CD4-positive, alpha-beta T cell treated with Interleukin-12 subunit alpha and Interleukin-12 subunit beta, for 1 hour (primary cell): ENCODE measurements at places on chromosomes 13 and 19.

DNA sequence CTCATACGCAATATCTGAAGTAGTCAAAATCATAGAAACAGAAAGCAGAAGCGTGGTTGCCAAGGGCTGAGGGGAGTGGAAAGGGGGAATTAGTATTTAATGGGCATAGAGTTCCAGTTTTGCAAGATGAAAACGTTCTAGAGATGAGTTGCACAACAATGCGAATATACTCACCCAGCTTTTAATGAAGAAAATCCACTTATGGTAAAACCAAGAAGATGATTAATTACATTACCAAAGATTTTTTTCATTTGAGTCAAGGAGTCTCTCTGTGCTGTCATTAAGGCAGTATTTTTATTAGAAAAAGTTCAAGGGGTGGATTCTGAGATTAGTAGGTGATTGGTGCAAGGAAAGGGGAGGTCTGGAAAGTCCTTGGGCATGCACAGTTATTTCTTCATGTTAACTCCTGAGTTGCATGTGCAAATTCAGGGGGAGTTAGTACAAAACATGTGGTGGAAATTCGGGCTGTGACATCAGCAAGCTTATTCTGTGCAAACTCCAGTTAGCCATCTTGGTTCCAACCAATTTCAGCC lies 6.9 kb upstream of the CBY2 start:
- no peak for DNase-seq

DNA sequence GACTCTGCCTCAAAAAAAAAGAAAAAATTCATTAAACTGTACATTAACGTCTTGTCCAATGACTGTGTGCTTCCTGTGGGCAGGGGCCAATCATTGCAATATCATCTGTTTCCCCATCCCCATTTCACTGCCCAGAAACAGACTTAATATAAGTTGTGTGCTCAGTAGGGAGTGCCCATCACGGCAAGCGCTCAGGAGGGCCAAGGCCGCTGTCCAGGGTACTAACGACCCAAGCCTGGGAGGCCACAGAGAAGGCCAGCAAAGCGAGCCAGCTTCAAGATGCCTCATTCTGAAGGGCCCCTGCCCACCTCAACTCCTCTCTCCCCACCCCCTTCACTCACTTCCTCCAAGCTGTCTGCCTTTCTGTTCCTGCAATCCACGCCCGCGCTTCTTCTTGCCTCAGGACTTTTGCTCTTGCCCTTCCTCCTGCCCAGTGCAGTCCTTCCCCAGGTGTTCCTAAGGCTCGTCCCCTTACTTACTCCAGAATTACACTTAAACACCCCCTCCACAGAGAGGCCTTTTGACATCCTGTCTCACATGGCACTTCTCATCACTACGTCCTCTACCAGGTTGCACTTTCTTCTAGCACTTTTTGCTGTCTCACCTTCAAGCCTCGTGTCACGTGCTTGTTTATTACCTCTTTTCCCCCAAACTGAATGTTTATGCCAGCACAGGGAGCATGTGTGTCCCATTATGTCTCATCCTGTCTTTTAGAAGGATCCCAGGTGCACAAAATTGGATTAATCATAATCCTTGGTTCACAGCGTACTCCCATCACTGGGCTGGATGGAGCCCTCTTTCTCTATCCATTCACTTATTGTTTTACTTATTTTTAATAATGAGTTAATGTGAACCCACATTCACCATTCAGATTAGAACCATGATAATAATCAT lies 11.3 kb upstream of the POU2F2 start:
- DNase-seq: no peak

- peak; percentile 60 for DNase-seq
Observed at GRCh38 chr19:45670670-45671453, 2.8 kb downstream of the GIPR start.

GRCh38 chr13:97379386-97379785 lies 54.6 kb upstream of the RAP2A start:
- DNase-seq: no peak

DNA sequence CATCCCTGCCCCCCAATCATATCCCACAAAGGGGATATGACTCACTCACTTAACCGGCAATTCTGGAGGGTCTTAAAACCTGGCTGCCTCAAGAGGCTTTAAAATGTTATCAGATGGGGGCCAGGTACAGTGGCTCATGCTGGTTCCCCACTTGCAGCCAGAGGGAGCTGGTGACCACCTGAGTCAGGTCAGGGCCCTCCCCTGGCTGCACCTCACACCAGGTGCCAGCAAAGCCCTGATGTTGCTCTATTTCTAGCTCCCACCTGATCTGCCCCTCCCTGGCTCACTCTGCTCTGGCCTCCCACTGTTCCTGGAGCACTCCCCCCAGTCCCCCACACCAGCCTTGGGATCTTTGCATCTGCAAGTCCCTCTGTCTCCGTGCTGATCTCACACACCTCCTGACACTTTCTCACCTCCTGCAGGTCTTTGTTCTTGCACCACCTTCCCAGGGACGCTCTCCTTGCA lies 14.2 kb downstream of the HPN start:
- DNase-seq: peak; percentile 11

GRCh38 chr19:54287456-54287855 lies 6.5 kb upstream of the LILRB2 start:
- DNase-seq: no peak

- no peak for DNase-seq
Observed at GRCh38 chr19:10885201-10886169, 14.1 kb downstream of the CARM1 start.

DNA sequence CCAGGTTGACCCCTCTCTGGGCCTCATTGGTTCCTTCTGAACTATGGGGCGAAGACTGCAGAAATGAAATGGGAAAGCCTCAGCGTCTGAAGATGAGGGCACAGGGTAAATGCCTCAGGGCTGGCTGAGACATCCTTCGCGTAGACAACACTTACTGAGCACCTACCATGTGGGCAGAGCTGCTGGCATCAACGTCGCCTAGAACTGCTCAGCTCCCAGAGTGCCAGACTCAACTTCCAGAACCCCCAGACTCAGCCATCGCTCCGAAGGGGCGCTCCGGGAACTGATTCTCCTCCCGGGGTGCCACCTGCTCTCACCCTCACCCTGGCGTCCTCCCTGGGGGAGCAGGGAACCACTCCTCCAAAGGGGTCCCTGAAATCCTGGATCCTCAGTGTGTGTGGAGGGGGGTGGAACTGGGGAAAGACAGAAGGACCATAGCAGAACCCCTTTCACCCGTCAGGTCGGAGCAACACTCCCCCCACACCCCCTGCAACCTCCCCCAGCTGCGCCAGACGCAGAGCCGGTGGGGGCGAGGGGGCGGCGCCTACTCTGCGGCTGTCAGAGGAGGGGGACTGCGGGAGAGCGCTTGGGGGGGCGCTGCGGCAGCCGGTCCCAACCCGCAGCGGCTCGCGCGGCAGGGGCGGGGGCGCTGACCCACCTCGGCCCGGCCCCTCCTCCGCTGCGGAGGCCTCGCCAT lies 8.2 kb upstream of the NFIC start:
- peak; percentile 48 for DNase-seq

DNA sequence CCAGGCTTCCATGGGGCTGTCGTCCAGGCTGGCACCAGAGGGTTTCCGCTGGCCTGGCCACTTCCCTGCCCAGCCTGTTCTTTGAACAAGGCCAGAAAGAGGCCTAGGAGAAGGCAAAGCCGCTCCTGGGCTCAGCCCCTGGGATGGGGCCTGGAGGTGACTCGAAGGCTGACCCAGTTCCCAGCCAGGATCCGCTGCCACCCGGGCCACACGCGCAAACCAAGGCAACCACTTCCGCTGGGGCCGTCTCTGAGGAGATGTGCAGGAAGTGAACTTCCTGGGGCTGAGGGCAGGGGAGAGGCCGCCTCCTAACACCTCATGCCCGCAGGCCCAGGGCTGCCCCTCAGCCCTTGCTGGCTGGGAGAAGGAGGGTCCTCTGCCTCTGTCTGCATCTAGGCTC lies 15.2 kb downstream of the PLEKHF1 start:
- DNase-seq: peak; percentile 83

DNA sequence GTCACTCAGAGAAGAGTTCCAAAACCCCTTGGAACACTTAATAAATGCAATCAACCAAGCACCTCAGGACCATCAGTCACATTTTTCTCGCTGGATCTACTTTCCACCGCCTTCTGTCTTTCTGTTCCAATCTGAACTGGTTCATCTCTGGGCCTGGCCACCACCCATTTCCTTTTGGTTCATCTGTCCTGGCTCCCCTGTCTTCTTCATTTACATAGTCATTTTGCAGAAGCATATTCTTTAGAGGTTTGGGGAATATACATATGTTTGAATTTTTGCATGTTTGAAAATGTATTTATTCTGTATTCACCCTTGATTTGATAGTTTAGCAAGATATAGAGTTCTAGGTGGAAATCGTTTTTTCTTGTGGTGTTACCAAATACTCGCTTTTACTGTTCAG lies 188.2 kb downstream of the MTUS2 start:
- DNase-seq: no peak

- no peak for DNase-seq
Observed at GRCh38 chr13:94414708-94415107, 64.8 kb downstream of the DCT start.

GRCh38 chr13:94548821-94549231 lies 47.1 kb downstream of the TGDS start:
- peak; percentile 58 for DNase-seq

DNA sequence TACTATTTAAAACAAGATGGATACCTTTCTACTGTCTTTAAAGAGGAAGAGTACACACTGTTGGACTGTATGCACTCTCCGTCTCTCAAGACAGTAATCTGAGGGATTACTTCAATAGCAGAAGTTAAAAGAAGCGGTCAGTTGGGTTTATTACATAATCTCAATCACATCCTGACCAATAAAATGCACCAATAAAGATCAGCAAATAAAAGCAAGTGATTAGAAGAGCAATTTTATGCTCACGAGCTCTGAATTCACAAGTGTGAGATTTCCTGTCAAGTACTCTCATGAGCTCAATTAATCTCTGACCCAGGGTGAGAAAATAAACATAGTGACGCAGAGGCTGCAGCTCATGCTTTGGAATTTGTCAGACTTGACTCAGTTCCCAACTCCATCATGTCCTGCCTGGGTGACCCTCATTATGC lies 12.2 kb downstream of the ABCC4 start:
- no peak for DNase-seq

DNA sequence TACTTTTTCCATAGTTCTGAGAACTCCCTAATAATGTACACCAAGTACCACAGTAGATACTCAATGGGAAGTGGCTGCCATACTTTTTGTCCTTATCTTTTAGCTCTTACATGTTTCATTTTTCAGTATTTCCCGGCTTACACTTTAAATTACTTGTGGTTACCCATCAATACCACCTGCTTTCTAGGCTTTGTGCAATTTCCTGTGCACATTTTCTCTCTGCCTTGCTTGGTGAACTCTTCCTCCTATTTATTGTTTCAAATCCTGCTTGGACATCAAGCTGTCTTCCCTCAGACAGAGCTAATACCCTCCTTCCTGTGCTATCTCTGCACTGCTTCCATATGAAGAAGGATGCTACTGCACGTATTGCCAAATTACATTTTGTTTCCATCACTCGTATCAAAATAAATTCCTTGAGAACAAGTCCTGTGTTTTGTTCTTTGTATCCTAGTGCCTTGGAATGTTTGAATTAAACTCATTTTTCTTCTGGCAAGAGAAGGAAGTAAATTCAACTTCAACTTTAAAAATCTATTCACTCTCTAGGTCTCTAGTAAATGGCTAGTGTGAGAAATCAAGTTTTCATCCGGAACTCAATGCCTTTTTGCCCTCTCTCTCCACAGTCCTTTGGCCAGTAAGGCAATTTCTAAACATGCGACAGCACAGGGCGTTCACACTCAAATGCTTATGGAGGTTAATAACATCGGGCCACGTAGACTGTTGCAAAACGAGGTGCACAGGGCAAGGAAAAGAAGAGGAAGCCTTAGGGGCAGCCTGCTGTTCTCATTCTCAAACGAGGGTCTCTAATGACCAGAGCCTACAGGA lies 5.6 kb downstream of the ZAR1L start:
- no peak for DNase-seq
